ENCODE measurements at places on chromosomes 6 and 20. TPM values are rescaled to one million over a fixed set of nuclear protein-coding genes. Genes with fewer than 3 reads are reported as not detected.

DNA sequence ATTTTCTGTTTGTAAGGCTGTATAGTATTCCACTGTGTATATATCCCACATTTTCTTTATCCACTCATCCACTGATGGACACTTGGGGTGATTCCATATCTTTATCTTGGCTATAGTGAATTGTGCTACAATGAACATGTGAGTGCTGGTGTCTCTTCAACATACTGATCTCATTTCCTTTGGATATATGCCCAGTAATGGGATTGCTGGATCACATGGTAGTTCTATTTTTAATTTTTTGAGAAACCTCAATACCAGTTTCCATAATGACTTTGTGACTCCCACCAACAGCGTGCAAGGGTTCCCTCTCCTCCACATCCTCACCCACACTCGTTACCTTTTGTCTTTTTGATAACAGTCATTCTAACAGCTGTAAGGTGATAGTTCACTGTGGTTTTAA, 166.0 kb downstream of the ARHGAP18 start:
- peak; percentile 22 for DNase-seq

DNA sequence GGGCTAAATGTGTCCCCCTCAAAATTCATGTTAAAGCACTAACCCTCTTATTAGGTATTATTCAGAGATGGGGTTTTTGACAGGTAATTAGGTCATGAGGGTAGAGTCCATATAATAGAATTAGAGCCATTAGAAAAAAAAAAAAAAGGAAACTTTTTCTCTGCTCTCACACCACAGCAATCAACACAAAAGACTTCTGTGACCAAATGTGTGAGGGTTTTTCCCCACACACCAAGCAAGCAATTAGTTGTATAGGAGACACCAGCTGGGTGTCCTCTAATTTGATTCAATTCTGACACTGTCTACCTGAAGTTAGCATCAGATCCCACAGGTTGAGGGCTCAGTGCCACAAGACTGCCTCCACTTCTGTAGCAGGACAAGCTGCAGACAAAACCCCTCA, 64.6 kb upstream of the GMDS start:
- DNase-seq = no peak

- no peak for DNase-seq
Measured at GRCh38 chr6:43122146-43122545, 46.0 kb downstream of the PTK7 start.

SEL1L2 gene
- not detected for total RNA-seq

KHDC1L gene
- 0.21 TPM for total RNA-seq

PLA2G7 gene
- 6.4 TPM for total RNA-seq

GRCh38 chr20:6185268-6185667, 62.4 kb upstream of the FERMT1 start:
- DNase-seq = no peak

MTFR2 gene
- total RNA-seq = 8.1 TPM

CDH4 gene
- 11.2 TPM for total RNA-seq

- peak; percentile 59 for DNase-seq
Measured at GRCh38 chr20:1888796-1889463, 6.3 kb upstream of the SIRPA start.

DNA sequence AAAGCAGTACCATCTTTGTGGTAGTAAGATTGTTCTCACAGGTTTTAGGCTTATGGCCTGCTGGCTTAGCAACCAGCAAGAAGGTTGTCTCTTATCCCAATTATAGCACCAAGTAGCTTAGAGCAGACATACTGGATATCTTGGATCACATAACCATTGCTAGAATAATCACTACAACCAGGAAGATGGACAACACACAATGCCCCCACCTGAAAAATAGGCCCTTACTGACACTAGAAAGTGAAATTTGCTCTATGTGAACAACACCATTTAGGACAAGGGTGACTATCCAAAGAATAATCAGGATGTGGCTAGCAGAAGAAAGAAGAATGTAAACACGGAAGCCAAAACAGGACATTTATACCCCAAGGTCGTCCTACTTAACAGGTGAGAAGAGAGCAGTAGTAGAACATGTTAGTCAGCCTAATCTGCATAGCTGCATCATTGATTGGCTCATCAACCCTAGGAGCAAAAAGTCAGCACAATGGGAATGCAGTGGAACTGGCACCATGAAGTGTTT, 172.7 kb upstream of the MARCKS start:
- DNase-seq = peak; percentile 83

DNA sequence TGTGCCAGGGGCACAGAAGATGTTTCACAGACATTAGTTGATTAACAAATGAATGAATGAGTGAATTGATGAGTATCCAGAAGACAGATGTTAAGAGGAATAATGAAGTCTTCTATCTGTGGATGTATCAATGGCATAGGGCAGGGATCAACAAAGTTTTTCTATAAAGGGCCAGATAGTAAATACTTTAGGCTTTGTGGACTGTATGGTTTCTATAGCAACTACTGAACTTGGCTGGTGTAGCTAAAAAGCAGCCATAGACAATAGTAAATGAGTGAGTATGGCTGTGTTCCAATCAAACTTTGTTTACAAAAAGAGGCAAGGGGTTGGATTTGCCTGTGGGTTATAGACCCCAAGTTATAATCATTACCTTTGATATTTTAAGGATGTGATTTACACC, 144.0 kb downstream of the PRL start:
- DNase-seq = no peak

ARMC2 gene
- 3.0 TPM for total RNA-seq

GRCh38 chr6:104957301-104958177, 632 bp downstream of the LIN28B start:
- DNase-seq = no peak

SLC26A8 gene
- total RNA-seq = not detected

- no peak for DNase-seq
Measured at GRCh38 chr6:32105433-32105832, 3.7 kb downstream of the TNXB start.

LCA5 gene
- 1.9 TPM for total RNA-seq

- DNase-seq = no peak
Measured at GRCh38 chr6:34441526-34441925, 15.7 kb upstream of the RPS10 start.

GRCh38 chr20:21102603-21103311, 3.4 kb downstream of the LINC00237 start:
- DNase-seq = no peak

- no peak for DNase-seq
Measured at GRCh38 chr6:1091900-1092299, 220.0 kb upstream of the FOXQ1 start.

DNA sequence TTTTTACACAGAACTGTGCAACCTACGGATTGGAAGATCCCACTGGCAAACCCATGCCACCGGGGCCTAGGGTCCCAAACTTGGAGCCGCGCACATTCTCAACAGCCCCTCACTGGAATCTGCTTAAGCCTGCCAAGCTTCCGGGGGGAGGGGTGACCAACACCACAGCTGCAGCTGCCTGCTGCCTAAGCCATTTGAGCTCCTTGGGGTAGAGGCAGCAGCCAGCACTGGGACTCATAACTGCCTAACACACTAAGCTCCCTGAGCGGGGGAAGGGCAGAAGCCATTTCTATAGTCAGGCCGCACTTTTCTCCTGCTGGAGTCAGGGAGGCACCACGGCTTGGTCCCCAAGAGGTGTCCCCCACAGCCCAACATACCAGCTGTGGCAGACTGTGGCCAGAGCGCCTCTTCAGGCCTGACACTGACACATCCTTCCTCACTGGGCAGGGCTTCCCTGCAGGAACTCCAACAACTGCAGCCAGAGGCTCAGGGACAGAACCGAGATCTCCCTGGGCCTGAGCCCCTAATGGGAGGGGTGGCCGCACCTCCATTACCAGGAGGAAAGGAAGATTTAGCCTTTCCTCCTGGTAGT, 270.3 kb upstream of the ECI2 start:
- DNase-seq = no peak

DNA sequence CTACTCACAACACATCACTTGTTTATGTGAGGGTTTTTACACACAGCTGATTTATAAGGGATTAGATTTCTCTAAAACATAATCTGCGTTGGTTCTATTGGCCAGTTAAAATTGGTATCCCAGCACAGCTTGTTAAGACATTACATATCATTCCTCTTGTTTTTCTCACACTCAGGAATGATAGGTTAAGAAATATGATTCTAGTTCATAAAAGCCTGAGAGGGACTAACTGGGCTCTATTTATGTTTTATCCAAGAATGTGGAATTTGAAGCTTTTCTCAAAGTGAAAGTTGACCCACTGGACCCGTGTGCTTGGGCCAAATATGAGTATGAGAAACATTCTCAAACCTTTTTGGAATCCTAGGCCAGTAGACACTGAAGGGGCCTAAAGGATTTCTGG, 117.3 kb downstream of the TMEM170B start:
- DNase-seq = no peak

- DNase-seq = no peak
Measured at GRCh38 chr6:137307163-137307854, 88.1 kb upstream of the IFNGR1 start.

GRCh38 chr6:10655508-10656055, 38.8 kb downstream of the C6orf52 start:
- DNase-seq = no peak

GRCh38 chr6:73579389-73579788, 58.6 kb upstream of the EEF1A1 start:
- no peak for DNase-seq

DNA sequence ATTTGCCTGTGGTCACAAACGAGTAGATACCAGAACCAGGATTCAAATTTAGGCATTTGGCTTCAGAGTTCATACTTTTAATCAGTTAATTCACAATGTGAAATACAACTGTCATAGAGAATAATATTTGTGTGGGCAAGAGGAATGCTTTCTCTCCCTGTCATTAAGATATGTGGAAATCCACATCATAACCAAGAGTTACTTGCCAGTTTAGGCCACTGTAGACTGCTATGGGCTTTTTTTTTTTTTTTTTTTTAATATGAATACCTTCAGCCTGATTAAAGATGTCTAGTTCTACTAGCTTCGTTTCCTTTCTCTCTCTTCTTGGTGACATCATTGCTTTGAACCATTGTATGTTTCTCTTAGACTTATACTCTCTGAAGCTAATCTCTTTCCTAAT, 244.9 kb downstream of the ZFAND3 start:
- no peak for DNase-seq

DNA sequence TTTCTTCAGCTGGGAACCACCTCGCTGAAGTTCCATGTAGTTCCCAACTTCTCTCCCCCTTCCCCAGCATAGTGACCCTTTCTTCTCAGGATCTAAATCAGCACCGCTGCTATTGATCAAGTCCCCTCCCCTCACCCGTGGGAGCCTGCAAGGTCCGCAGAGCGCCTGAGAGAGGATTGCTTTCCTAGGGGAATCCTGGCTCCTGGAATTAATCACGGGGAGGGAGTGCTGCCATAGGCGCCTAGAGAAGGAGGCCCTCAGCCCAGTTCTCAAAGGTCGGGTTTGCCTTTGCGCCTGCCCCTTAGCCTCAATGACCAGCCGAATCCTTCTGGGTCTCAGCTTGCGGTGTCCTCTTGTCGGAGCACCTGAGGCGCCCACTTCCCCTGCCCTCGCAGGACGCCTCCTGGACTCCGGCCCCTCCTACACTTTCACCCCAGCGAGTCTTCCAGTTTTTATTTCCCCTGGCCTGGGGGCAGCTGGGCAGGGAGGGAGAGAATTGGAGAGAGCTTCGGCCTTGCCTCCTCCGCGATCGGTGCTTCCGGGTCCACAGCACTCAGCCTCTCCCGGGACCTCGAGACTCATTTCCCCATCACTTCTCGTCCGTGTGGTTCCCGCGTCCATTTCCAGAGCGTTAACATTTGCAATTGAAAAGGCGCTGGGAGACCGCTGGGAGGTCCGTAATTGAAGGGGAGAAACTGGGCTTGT, 3.1 kb upstream of the NKX2-2 start:
- DNase-seq = no peak

GRCh38 chr6:26607434-26608230, 10.9 kb downstream of the ABT1 start:
- peak; percentile 11 for DNase-seq

GRCh38 chr6:41051873-41052272, 1.1 kb upstream of the APOBEC2 start:
- no peak for DNase-seq

DNA sequence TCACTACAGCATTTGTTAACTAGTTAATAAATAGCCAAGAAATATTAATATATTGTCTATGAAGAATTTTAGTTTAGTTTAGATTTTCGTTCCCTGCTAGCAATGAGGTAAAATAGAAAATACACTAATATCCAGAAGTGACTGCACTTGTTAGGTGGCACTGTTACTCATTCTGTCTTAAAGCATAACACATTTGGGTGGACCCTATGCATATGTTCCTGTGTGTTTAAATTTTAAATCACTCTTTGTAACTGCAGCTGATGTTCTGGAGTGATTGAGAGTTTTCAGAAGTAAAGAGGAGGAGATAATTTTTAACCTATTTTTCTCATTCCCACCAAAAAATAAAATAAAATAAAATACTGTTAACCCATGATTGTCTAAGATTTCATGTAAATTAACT, 73.9 kb upstream of the SOX4 start:
- DNase-seq = no peak

ABHD16B gene
- not detected for total RNA-seq

DNA sequence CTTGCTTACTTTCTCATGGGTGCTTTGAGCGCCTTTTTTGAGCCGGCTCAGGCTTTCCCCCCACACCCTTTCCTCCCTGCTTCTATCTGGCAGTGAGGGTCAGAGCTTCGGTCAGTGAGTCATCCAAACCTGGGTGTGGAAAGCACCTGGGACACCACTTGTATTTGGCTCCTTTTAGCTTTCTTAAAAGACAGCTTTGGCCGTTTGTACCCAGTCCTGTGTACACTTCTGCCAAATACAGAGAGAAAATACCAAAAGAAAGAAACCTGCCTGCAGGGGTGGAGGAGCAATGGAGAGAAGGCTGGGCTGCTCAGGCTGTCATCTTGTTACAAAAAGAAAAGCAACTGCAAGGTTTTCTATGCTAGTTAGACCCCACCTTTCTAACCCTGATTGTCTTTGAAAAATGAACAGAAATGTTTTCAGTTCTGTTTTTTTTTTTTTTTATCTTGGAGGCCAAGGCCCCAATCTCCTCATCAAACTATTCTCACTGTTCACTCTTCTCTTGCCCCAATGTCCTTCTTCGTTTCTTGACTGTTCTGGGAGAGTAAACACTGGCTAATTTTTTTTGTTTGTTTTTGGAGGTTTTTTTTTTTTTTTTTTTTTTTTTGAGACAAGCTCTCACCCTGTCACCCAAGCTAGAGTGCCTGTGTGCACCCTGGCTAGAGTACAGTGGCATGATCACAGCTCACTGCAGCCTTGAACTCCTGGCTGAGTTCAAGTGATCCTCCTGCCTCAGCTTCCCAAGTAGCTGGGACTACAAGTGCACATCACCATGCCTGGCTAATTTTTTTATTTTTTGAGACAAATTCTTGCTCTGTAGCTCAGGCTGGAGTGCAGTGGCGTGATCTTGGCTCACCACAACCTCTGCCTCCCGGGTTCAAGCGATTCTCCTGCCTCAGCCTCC, 76.4 kb downstream of the SSR1 start:
- peak; percentile 68 for DNase-seq

HDGFL1 gene
- total RNA-seq = not detected

DNA sequence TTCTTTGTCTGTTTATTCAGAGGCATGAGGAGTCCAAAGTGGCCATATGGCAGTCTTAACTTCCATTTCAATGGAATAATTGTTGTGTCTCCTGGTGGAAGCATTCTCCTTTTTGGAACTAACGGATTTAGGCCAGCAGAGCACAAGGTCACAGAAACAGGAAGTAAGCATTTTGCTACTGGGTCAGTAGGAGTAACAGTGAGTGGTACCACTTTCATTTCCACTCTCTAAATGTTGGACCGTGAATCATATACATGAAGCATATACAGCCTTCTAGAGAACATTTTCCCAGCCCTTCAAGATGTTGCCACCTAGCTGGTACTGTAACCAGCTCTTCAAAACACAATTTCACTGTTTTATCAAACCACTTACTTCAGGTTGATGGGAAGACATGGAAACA, 182.8 kb downstream of the EYS start:
- no peak for DNase-seq

TSBP1 gene
- total RNA-seq = not detected
